ENCODE measurements at places on chromosomes 1 and 21.

DNA sequence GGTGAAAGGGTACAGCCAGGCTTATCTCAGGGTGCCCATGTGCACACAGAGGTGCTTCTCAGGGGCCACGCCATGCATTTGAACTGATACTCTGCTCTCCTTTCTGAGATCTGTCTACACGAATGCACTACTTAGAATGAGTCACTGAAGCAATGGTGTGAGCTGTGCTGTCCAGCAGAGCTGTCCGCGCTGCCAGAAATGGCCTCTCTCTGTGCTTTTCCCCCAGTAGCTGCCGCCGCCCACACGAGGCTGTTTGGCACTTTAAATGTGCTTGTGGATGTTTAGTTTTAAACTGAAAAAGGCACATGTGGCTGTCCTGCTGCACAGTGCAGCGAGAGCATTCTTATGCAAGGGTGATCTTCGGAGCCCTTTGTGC lies 87.1 kb upstream of the COL6A1 start:
- no peak for DNase-seq

GRCh38 chr1:184563308-184563707 lies 176.5 kb downstream of the C1orf21 start:
- DNase-seq, result no peak

DNA sequence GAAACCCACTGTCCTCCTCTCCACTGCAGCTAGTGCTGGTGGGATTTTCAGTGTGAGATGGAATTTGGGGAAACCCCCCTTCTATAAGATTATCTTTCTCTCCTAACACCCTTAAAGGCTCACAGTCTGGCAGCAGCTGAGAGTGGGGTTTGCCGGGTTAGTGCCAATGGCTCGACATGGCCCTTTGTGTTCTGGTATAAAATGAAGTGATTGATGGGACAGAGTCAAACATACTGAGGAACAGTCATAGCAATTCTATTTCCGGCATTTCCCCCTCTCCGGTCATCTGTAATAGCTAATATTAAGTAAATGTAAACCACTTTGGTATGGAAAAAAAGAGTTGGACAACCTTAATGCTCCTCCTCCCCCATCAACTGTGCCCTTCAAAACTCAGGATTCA lies 37.6 kb downstream of the TFF3 start:
- DNase-seq, result no peak

GRCh38 chr1:159600894-159601293 lies 13.3 kb downstream of the APCS start:
- DNase-seq, result no peak

- DNase-seq, result no peak
These were observed 24.7 kb downstream of the TFF3 start for GRCh38 chr21:42290505-42290904.

- DNase-seq, result no peak
These were observed 31.4 kb downstream of the FAAP20 start for GRCh38 chr1:2163205-2163604.

- DNase-seq, result no peak
These were observed 522.5 kb downstream of the PTPRC start for GRCh38 chr1:199161319-199161680.

- DNase-seq, result no peak
These were observed 3.2 kb upstream of the OR2T6 start for GRCh38 chr1:248372394-248372793.

- no peak for DNase-seq
These were observed 3.7 kb downstream of the MCL1 start for GRCh38 chr1:150575518-150576366.

DNA sequence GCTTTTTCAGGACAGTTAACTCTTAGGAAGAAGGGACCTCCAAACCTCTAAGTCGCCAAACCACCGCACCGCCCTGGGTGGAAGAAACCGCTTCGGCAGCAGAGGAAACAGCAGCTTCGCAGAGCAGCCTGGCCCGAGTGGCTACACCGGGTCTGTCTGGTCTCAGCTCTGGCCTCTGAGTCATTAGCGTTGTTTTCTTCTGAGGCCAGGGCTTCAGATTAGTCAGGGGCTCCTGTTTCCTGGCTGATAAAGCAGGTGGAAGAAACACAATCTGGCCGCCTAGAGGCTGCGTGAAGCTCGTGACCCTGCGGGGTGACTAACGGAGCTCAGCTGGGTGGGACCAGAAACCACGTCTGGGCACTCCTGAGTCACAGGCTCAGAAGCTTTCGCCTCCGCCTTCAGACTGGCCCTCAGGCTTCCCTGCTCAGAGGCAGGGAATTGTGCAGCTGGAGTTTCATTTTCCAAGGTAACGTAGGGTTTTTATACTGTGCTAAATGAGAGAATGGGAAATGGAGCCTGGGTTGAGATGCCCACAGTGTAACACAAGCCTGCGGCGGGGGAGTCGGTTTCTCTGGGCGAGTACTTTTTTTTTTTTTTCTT lies 44.9 kb downstream of the CHAF1B start:
- DNase-seq, result no peak

- no peak for DNase-seq
These were observed 21.7 kb upstream of the ZNF362 start for GRCh38 chr1:33234588-33234990.

All from NCI-H1436 (cell line).